ENCODE measurements at places on chromosomes 11 and 22.

DNA sequence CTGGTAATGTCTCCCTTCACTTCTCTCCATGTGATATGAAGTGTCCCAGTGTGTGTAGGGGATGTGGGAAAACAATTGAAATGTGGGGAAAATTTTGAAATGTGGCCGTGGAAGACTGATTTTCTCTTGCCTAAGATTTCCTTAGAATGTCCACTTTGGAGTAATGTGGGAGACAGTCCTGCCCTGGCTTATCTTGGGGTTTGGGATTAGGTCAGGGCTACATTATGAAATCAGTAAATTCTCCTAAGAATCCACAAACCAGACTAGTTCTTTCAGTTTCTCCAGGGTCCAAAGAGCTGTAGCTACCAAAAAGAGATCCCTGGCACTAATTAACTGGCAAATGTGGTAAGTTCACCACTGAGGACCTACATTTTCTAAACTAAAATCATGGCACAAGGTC, 22.8 kb downstream of the YPEL4 start:
- no peak for DNase-seq

- no peak for DNase-seq
Measured at GRCh38 chr22:48796310-48797015, 1031.2 kb downstream of the BRD1 start.

DNA sequence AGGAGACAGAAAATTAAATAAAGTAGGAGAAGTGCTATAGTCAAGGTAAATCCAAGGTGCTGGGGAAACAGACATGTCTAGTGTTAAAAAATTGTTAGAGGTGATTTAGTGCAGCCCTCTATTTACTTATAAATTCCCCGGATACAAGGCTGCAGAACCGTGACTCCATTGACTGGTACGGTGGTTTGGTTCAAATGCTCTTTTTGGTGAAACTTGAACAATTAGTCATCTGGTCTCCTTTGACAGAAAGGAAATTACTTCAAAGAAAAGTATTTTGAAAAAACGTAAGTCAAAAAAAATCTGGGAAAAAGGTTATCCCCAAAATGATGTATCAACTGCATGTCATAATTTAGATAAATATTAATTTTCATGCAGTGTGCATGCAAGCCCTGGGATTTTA, 399.2 kb downstream of the CNTN5 start:
- no peak for DNase-seq

GRCh38 chr11:16779436-16779835, 41.0 kb downstream of the C11orf58 start:
- peak; percentile 45 for DNase-seq

DNA sequence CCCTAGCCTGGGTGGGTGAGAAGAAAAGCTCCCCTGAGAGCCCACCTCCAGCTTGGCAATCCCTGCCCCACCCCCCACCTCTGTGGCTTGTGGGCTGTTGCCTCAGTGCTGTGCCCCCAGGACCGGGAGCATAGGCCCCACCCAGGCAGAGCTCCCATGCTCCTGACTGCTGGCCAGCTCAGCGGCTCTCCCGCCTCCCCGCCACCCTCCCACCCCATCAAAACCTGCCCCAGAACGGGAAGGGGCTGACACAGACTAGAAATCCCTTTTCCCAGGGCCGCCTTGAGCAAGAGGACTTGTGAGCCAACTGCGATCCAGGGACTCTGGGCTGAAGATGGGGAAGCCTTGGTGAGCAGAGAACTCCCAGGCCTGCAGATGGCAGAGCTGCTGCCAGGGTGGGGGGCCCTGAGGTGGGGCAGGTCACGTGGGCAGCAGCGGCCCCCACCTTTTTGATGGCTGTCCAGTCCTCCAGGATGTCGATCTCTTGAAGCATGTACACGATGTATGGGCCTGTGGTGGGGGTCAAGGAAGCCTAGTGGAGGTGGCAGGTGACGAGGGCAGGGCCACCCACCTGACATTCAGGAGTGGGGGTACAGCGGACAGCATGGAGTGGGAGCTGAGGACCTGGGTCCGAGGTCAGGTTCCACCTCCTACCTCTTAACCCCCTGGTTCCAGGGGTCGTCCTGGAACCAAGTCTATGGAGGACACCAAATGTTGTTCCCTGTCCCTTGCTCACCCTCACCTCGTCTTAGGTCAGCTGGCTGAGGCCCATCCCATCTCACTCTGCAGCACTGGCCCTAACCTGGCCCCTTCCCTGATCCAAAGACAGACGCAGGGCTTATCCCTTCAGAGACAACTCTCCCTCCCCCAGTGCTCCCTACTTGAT, 2.3 kb upstream of the RIN1 start:
- DNase-seq = no peak

All from CD4-positive, alpha-beta T cell treated with Interleukin-4 for 1 hour (primary cell).